Iris pigment epithelial cell (primary cell): ENCODE measurements at places on chromosomes 12 and 14.

DNA sequence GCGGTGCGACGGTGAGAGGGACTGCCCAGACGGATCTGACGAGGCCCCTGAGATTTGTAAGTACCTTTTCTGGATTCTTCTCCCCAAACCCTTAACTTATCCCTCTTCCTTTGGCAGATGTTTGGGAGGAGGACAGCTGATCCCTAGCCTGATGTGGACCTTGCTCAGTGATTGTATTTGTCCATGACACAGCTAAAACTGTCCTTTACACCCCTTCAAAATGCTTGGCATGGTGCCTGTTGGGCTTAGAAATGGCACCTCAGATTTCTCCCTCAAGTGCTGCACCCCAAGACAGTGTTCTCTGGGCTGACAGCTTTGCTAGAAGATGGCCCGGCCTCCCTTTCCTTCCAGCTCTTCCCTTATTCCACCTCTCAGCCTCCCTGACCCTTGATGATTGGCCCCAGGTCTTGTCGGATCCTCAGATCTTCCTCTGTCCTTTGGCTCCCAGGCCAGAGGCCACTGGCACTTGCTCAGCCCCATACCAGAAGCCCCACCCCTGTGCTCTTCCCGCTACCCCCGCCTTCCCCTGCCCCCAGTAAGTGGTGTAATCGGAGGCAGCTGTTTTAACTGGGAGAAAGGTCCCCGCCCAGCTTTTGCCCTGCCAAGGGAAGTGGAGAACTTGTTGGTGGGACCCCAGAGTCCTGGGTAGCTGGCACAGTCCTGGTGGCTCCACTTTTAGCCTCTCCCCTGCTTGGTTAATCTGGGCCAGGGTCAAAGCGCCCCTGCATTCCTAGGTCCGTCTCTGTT lies 8.7 kb downstream of the LRP1-AS start:
- DNase-seq: peak; percentile 45

- DNase-seq: peak; percentile 84
Observed at GRCh38 chr14:103562429-103563225, at the start of the genes BAG5 and COA8. TSS of gene BAG5 (minus strand) at chr14:103562657. CDS start at chr14:103561164, 1,493 bp downstream. TSS of gene COA8 (plus strand) at chr14:103562960. CDS start at chr14:103563002, 42 bp downstream.

- peak; percentile 90 for DNase-seq
Observed at GRCh38 chr14:85528897-85529631, 880 bp upstream of the FLRT2 start.

GRCh38 chr14:80850197-80850814 lies 91.2 kb downstream of the CEP128 start:
- peak; percentile 55 for DNase-seq

DNA sequence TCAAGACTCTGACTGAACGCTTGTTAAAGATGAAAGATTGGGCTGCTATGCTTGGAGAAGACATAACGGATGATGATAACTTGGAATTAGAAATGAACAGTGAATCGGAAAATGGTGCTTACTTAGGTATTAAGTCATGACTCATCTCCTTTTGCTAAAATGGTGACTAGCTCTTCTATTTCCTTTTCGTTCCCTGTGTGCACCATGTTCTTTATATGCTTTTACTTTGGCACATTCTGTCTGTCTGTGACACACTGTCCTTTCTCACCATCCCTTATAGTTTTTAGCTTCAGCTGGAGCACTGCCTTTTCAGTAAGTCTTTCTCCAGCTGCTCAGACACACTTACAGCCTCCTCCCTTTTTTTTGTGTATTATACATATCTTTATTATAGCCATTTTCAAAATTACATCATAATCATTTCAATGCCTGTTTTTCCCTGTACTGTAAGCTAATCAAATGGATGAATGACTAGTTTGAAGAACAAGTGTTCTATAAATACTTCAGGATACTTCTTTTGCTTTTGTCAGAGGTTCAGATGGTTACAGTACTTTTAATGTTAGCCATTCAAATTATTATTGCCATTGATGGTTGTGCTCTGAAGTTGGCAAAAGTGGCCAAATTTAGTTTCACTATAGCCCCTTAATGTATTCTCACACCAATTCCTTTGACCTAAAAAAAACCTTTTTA lies 68.6 kb downstream of the MIA2 start:
- DNase-seq: peak; percentile 47

DNA sequence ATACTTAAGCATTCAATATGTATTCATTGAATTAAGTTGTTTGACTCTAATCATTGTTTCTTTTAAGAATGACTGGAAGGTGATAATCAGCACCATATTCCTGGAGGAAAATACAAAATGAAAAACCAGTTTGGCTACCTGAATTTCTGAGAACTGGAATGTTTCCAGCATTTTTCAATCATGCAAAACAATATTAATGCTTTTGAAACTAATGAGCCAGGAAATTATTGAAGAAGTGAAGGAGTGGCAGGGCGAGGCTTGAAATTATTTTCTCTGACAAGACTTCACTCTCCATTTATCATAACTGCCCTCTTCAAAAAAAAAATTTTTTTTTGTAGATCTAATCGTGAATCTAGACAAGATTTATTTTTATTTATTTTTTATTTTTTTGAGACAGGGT lies 19.0 kb downstream of the TMEM19 start:
- no peak for DNase-seq

DNA sequence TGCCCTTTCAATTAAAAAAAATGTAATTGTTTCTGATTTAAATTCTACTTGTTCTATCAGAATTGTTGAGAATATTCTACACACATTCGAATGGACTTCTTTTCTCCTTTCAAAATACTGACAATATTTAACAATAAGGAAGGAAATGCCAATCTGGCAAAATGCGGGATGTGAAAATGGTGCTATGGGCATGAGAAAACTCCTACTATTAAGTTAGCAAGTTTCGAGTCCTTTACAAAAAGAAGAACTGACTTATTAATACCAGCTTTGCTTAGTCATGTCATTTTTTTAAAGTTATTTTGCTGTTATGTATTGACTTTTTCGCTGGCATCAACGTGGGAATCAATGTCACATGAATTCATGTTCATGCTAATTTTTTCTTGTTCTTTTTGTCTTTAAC lies 31.7 kb upstream of the ARL1 start:
- no peak for DNase-seq

- peak; percentile 78 for DNase-seq
Observed at GRCh38 chr14:58107947-58108552, 44.0 kb downstream of the ARMH4 start.

DNA sequence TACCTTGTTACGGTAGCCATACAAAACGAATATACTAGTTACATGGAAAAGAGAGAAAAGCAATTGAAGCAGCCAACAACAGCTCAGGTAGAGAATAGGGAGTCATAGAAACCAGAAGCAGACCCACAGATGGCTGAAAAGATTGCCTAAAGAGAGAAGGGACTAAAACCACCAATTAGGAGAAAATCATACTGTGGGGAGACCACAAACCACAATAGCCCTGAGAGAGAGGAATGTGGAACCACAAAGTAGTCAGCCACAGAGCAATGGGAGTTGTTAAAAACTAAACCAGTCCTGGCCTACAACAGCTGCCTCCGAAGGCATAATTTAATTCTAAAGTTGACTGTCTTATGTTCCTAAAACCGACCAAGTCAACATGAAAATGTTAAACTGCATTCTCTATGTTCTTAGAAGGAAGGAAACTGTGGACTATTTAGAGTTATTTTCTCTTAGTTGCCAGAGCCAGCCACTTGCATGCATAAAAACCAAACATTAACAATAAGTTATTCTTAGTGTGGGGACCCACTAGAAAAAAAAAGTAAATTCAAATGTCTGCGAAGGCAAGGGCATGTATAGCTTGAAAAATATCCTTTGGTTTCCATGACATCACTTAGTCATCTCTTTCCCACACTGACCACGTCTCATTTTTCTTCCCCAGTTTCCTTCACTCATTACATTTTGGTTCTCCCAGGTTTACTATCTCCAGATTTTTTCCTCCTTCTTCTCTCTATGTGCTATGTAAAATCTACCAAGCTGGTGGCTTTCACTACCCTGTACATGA lies 398.1 kb downstream of the NOVA1 start:
- DNase-seq: peak; percentile 69

- no peak for DNase-seq
Observed at GRCh38 chr12:52774629-52775250, 2.4 kb downstream of the KRT76 start.

- DNase-seq: no peak
Observed at GRCh38 chr12:117073611-117074010, 25.6 kb downstream of the TESC start.

DNA sequence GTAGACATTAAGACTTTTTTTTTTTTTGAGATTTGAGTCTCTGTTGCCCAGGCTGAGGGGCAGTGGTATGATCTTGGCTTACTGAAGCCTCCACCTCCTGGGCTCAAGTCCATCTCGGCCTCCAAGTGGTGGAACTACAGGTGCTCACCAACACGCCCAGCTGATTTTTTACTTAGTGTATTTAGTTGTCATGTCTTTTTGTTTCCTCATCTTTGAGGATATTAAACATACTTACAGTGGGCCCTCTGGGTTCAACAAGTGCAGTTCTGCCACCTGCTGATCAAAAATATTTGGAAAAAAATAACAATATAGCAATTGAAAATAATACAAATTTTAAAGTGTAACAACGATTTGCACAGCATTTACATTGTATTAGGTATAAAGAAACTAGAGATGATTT lies 4.4 kb upstream of the B4GALNT1 start:
- no peak for DNase-seq

DNA sequence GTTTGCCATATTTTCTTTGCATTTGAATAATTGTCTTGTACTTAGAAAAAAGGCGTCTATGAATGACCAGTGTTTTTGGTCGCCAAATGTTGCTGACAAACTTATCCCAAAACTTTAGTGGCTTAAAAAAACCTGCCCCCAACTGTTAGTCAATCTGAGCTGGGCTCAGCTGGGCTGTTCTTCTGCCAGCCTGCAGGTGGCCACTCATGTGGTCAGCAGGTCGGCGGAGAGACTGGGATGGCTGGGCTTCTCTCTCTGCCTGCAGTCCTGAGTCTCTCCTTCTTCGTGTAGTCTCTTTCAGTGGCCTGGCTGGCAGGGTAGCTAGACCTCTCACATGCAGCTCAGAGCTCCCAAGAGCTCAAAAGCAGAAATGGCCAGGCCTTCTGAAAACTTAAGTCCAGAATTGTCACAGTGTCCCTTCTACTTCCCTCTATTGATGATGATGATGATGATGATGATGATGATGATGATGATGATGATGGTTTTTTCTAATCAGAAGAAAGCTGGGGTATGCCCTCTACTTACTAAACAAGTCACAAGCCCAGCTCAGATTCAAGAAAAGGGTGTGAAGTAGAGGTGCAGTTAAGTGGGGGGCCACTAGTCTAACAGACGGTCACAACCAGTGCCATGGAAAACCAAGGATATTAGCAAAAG lies 87.9 kb downstream of the PTPN11 start:
- DNase-seq: no peak

DNA sequence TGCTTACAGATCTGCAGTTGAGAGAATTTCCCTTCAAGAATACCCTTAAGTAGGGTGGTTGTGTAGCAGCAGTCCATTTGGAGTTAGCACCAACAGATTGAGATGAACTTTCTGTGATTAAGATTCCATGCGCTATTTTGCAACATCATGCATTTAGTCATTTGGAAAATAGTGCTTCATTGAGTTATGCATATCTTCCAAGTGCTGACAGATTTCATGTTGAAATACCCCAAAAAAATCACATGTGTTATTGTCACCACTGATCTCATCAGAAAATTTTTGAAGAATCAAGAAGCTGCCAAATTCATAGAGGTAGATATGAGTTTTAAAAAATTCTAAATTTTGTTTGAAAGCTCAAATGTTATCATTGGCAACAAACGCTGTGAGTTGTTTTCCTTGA lies 35.5 kb upstream of the OSBPL8 start:
- DNase-seq: peak; percentile 61

DNA sequence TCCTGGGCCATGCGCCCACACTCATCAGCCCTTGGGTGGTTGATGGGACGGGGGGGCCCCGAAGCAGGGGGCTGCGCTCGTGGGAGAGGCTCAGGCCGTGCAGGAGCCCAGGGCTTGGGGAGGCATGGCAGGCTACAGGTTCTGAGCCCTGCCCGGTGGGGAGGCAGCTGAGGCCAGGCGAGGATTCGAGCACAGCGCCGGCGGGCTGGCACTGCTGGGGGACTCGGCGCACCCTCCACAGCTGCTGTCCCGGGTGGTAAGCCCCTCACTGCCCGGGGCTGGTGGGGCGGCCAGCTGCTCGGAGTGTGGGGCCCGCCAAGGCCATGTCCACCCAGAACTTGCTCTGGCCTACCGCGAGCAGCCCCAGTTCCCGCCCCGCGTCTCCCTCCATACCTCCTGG lies 295.8 kb upstream of the SEL1L start:
- DNase-seq: no peak

- DNase-seq: no peak
Observed at GRCh38 chr12:68883151-68883550, 49.8 kb downstream of the CPM start.

DNA sequence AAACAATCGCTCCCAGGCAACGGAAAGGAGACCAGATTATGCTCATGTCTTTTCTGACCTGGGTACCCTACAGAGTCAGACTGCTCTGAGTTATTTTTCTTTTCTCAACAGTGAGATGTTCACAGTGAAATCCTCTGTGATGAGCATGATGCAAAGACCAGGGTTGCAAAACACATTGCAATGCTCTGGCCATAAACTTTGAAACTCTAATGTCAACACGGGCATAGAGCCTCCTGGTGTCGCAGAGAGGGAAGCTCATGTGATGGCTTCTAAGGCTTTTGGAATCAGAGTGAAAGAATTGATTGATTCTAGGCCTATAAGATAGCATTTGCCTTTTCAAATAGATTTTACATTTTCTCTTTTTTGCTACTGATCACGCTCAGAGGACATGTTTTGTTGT lies 193.4 kb downstream of the RASSF9 start:
- DNase-seq: peak; percentile 88

GRCh38 chr14:29355331-29355730 lies 572.3 kb downstream of the PRKD1 start:
- DNase-seq: no peak

- DNase-seq: no peak
Observed at GRCh38 chr12:3311491-3312103, 179.4 kb upstream of the PRMT8 start.

GRCh38 chr12:70830221-70831061 lies 90.1 kb downstream of the PTPRR start:
- DNase-seq: no peak

- DNase-seq: peak; percentile 70
Observed at GRCh38 chr12:32312049-32312670, 87.2 kb upstream of the FGD4 start.

GRCh38 chr12:46187023-46187422 lies 81.8 kb downstream of the SLC38A1 start:
- peak; percentile 91 for DNase-seq

DNA sequence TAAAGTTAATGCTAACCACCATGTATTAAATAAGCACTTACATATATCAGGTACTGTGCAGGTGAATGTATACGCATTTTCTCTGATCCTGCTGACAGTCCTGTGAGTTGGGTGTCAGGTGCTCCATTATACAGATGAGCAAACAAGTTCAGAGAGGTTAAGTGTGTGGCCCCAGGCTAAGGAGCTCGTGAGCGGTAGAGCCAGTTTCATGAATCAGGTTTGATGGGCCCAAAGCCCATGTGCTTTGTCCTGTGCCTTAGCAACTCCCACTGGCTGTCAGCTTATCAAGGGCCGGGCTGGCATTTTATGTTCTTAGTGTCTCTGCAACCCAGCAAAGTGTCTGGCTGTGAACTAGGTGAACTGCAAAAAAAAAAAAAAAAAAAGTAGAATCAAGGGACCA lies 701.2 kb upstream of the TBX3 start:
- no peak for DNase-seq
